ENCODE measurements at places on chromosomes 12 and 14. TPM values are rescaled to one million over a fixed set of nuclear protein-coding genes. Genes with fewer than 3 reads are reported as not detected.

GRCh38 chr12:103930787-103931735 lies 851 bp downstream of the HSP90B1 start:
- H3K27ac ChIP-seq = peak overlapping the region; percentile 77
- H3K27me3 ChIP-seq = no peaks in the 10 kb centered on the region

DNA sequence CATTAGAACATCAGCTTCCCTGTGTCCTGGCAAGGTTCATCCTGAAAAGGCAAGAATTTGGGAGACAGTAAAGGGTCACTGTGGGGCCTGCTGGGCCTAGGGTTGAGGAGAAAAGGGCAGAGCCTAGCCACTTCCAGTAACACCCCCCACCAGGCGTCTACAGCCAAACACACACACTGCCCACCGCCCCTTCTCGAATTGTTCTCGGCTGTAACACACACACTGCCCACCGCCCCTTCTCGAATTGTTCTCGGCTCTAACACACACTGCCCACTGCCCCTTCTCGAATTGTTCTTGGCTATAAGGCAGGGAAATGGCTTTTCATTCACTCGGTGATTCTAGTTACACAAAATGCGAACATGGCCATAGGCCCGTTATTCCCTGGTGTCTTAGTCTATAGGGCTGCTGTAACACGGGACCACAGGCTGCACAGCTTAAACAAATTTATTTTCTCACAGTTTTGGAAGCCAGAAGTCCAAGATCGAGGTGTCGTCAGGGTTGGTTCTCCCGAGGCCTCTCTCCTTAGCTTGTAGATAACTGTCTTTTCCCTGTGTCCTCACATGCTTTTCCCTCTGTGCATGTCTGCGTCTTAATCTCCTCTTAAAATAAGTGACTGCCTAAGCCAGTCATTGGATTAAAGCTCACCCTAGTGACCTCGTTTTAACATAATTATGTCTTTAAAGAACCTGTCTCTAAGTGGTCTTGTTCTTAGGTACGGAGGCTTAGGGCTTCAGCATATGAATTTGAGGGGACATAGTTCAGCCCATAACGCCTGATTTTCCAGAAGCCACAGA lies 171.0 kb downstream of the ADGRD1 start:
- no peak overlapping the region for H3K4me3 ChIP-seq
- no peaks in the 10 kb centered on the region for H3K36me3 ChIP-seq

GRCh38 chr14:61615743-61616523 lies 79.4 kb upstream of the HIF1A start:
- H3K4me3 ChIP-seq = no peak overlapping the region
- H3K27ac ChIP-seq = peak overlapping the region; percentile 58
- no peaks in the 10 kb centered on the region for H3K27me3 ChIP-seq
- peaks cover 10% of the 10 kb centered on the region for H3K4me1 ChIP-seq

GRCh38 chr12:55771736-55772135 lies 28.8 kb downstream of the GDF11 start:
- H3K27ac ChIP-seq = no peak overlapping the region
- no peaks in the 10 kb centered on the region for H3K27me3 ChIP-seq
- H3K4me3 ChIP-seq = no peak overlapping the region
- H3K36me3 ChIP-seq = peaks cover 15% of the 10 kb centered on the region
- no peaks in the 10 kb centered on the region for H3K4me1 ChIP-seq

DNA sequence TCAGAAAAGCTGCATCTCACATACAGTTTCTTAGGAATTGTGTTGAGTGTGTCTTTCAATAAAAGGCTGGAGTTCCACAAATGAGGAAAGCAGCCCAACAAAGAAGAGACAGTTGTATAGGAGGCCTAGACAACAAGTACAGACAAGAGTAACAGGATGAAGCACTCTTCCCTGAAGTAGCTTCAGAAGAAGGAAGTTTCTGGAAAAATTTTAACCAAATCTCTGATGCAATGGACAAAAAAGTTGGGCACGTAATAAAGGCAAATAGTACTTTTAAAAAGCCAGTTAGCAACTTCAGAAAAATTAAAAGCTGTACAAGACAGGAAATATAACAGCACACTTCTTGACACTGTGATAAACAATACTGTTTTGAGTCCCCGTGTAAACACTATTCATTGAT lies 134.1 kb upstream of the PLEKHG7 start:
- H3K4me1 ChIP-seq = no peaks in the 10 kb centered on the region
- DNase-seq = no peak
- H3K27ac ChIP-seq = no peak overlapping the region
- H3K36me3 ChIP-seq = no peaks in the 10 kb centered on the region
- H3K4me3 ChIP-seq = no peak overlapping the region

GRCh38 chr12:52006726-52007157 lies at the start of gene TAMALIN:
Gene TAMALIN, plus strand, starts transcription at chr12:52006946. Its CDS starts 74 bp downstream, at chr12:52007020.
- no peaks in the 10 kb centered on the region for H3K27me3 ChIP-seq
- no peaks in the 10 kb centered on the region for H3K36me3 ChIP-seq
- peak within 1 kb of the TSS; percentile 57 for H3K4me3 ChIP-seq
- H3K27ac ChIP-seq = no peak within 1 kb of the TSS
- DNase-seq = peak; percentile 97

GRCh38 chr14:89093083-89093730 lies 268.8 kb downstream of the TTC8 start:
- H3K27ac ChIP-seq = no peak overlapping the region
- DNase-seq = no peak
- no peak overlapping the region for H3K4me3 ChIP-seq
- H3K4me1 ChIP-seq = no peaks in the 10 kb centered on the region
- no peaks in the 10 kb centered on the region for H3K27me3 ChIP-seq

GRCh38 chr14:39169541-39169900 lies 612 bp downstream of the TRAPPC6B start:
- H3K27me3 ChIP-seq = no peaks in the 10 kb centered on the region
- H3K36me3 ChIP-seq = no peaks in the 10 kb centered on the region
- H3K4me1 ChIP-seq = no peaks in the 10 kb centered on the region
- DNase-seq = peak; percentile 4
- peak overlapping the region; percentile 79 for H3K4me3 ChIP-seq
- peak overlapping the region; percentile 94 for H3K27ac ChIP-seq

DNA sequence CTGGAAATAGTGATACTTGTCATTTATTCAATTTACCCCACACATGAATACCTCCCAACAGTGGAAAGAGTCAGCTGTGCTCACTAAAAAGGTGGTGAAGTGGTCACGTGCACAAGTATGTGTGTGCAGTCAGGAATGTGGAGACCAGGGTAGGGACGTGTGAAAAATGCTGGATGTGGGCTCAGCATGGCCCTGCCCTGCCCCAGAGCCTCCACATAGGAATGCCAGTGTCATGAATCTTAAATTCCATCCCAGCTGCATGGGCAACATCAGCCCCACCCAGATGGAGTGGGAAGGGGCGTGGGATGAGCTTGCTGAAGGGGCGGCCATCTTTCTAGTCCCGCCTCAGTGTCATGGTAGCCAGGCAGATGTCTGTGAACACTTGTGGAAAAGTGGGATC lies 87.7 kb downstream of the C12orf75 start:
- H3K4me1 ChIP-seq = peaks cover 7% of the 10 kb centered on the region
- H3K27me3 ChIP-seq = no peaks in the 10 kb centered on the region
- H3K4me3 ChIP-seq = no peak overlapping the region
- H3K27ac ChIP-seq = peak overlapping the region; percentile 64

GRCh38 chr12:54352891-54353874 lies 11.1 kb downstream of the GPR84 start:
- peaks cover 14% of the 10 kb centered on the region for H3K36me3 ChIP-seq
- H3K4me3 ChIP-seq = no peak overlapping the region
- no peaks in the 10 kb centered on the region for H3K27me3 ChIP-seq
- DNase-seq = peak; percentile 83
- peaks cover 52% of the 10 kb centered on the region for H3K4me1 ChIP-seq
- H3K27ac ChIP-seq = peak overlapping the region; percentile 63

DNA sequence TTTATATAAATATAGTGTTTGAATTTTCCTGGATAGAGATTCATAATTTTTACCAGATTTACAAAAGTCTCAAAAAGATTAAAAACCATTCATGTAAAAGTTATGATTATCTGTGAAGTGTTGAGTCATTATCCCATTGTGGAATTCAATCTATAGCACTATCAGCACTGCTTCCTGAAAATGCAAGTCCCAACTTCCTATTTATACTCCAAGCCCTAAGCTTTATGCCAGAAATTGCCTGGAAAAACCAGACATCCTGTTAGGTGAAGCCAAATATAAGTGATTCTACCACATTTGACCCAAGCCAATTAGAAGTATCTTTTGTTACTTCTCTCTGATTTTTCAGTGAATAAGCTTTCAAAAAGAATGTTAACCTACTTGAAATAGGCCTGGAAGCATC lies 129.1 kb downstream of the GPR135 start:
- peak overlapping the region; percentile 28 for H3K27ac ChIP-seq
- DNase-seq = no peak

The CCDC196 gene
- not detected for polyA plus RNA-seq

DNA sequence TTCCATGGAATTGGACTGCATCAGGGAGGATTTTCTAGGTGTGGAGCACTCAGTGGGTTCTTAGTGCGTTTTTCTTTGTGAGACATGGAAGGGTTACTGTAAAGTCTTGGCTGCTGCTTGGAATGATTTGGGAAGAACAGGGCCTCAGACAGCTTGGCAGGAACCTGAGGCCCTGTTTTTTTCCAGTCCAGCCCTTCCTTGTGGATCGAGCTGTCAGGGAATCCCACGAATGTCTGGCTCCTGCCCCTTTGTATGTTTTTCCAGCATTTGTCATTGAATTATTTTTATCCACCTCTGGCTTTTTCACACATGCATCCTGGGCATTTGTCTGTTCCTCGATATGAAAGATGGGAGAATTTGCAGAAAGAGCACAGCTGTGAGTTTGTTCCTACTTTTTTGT lies 158.5 kb downstream of the TGFB3 start:
- no peaks in the 10 kb centered on the region for H3K27me3 ChIP-seq
- peak overlapping the region; percentile 85 for H3K27ac ChIP-seq
- peaks cover 33% of the 10 kb centered on the region for H3K4me1 ChIP-seq
- DNase-seq = no peak

DNA sequence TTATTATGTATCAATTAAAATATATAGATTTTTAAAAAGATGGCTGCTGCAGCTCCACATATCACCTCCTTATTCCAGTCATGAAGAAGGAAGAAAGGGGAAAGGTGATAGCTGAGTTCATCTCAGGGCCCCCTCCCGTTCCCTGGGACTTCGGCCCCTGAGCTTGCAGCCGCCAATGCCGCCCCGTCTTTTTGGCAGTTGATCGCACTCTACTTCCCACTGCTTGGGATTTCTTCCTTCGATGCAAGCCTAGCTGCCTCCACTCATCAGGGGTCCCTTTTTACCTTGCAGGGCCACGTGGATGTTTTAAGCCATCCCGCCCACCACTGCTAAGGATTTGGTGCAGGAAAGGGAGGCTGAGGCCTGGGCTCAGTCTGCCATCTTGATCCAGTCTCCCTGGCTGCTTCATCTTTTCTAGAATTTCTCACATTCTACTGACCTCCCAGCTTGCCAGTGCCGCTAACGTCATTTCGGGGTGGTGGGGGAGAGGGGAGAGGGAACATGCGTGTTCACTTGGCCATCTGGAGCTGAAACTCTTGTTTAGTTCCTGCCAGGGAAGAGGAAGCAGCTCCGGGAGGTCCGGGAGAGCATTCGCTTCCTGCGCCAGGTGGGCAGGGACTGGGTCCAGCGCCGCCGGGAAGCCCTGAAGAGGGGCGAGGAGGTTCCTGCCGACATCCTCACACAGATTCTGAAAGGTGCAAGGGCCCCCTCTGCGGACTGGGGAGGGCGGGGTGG lies 31.3 kb downstream of the CYP46A1 start:
- no peaks in the 10 kb centered on the region for H3K27me3 ChIP-seq
- no peak overlapping the region for H3K27ac ChIP-seq
- no peaks in the 10 kb centered on the region for H3K4me1 ChIP-seq
- DNase-seq = no peak

DNA sequence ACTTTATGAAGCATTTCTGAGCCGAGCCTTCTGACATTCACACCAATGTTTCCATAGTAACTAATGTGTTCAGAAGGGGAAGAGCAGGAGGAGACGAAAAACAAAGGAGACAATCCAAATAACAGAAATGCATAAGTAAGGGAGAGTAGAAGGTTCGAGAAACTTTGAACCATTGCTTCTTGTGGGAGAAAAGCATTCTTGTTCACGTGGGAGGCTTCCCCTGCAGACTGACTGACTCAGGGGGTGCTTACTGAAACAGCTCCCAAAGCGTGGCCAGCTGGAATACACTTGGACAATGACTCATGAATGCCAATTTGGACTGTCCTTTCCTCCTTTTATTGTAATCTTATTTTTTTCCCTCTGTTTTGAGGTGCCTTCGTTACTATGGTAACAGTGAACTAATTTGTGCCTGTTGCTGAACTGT lies 73.9 kb downstream of the NEDD1 start:
- no peak overlapping the region for H3K27ac ChIP-seq
- no peaks in the 10 kb centered on the region for H3K36me3 ChIP-seq
- H3K27me3 ChIP-seq = no peaks in the 10 kb centered on the region
- no peak overlapping the region for H3K4me3 ChIP-seq
- DNase-seq = no peak
- H3K4me1 ChIP-seq = no peaks in the 10 kb centered on the region

DNA sequence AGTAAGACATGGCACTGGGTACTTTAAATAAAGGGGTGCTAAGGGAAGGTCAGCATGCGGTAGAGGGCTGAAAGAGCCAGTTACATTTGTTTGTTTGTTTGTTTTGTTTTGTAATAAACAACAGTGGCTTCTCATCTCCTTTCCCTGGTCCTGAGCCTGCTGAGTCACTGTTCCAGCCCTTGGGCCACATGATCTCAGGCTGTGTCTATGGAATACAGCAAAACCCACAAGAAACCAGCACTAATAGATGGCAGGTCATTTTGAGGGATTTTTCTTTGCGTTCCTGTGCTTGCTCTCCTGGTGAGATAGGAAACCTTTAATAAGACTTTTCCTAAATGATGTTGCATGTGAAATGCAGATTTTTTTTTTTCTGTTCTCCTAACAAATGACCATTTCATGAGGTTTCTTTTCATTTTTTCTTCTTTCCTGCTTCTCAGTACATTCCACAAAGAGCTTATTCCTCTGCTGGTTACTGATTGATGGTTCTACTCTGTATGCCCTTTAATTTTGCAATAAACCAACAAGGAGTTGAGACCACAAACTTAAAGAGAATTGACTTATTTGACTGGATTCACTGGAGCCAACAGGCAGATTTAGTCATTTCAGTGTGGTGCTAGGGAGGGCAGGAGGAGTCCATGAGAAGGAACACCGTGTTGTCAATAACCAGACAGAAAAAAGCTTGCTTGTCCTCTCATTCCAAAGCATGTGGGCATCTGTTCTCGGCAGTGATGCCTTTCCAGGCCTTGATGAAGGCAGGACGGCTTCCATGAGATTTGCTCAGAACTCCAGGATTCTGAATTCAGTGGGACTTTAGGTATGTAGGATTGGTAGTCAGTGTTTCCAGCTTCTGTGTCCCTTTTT lies 459.2 kb downstream of the RAD51B start:
- no peaks in the 10 kb centered on the region for H3K4me1 ChIP-seq
- no peak overlapping the region for H3K4me3 ChIP-seq
- H3K27ac ChIP-seq = no peak overlapping the region
- no peaks in the 10 kb centered on the region for H3K27me3 ChIP-seq
